ENCODE measurements at places on chromosomes 11 and 22. TPM values are rescaled to one million over a fixed set of nuclear protein-coding genes. Genes with fewer than 3 reads are reported as not detected.
A peak's percentile ranks its signal among the peaks of the same experiment; 100 is the strongest.

GRCh38 chr11:70944636-70945035, 307.7 kb downstream of the SHANK2 start:
- DNase-seq = no peak

Gene MN1
- 25.9 TPM for total RNA-seq

GRCh38 chr11:66008468-66009101, 3.2 kb upstream of the CST6 start:
- DNase-seq = no peak

Gene CTSF
- 67.7 TPM for total RNA-seq

DNA sequence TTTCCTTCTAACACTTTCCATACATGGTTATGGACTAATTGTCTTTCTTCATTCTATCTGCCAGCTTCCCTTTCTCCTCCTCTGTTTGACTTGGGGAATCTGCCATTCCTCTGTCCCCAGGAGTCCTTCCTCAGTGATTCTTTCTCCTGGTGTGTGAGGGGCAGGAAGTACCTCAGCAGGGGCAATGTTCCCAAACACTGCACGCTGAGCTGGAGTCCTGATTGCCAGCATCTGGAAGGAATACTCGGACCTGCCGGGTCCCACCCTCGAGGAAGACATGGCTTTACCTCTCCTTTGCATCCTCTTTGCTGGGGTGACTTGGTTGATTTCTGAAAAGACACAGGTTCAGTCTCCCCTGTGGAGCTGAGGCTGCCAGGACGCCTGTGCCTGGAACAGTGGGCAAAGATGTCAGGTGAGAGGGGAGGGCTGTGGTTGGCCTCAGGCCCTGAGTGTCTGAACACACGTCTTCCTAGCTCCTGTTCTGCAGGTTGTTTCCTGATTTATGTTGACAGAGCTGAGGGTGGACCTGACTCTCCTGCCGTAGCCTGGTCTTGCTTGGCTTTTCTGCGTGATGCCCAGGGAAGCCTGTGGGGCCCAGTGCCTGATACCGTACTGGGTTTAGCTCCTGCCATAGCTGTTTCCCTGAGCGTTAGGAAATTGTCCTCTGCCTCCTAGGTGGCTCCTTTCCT, 4.3 kb downstream of the COX8A start:
- no peak for DNase-seq

GRCh38 chr22:44351685-44352377, 39.1 kb upstream of the SHISAL1 start:
- peak; percentile 97 for DNase-seq

GRCh38 chr11:5069272-5069671, at the start of gene OR52E1:
OR52E1 (plus strand) TSS chr11:5069572.
- DNase-seq = no peak

GRCh38 chr22:50034126-50035081, 21.8 kb upstream of the IL17REL start:
- no peak for DNase-seq

GRCh38 chr11:8069771-8070170, 11.2 kb upstream of the TUB start:
- DNase-seq = no peak

Gene CHST1
- not detected for total RNA-seq

Gene INS
- total RNA-seq = not detected

DNA sequence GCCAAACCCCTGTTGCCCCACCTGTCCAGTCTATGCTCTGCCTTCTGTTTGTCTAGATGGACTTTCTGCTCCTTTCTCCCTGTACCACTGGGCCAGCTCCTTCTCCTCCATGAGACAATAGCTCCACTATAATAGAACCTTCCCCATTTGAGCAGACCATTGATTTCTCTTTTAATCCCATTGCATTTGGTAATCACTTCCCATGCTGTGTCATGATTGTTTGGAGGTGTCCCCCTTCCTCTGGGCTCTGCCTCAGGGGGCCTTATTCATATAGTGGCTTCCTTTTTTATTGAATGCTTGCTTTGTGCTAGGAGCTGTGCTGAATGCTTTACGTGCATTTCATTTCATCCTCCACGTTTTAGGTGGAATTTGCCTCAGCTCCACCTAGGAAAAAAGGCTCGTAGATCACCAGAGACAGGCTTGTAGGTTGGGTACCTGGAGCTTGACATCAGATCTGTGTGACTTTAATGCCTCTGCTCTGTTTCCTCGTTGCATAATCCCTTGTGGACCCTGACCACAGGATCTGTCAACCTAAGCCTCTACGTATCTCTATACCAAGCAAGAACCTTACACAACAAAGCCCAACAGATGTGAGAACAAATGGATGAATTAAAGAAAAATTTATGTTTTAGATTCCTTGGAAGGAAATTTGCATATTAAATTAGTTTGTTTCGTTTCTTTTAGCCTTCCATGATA, 106.2 kb upstream of the RASSF10 start:
- DNase-seq = no peak

Gene ATG16L2
- total RNA-seq = 14.3 TPM

Gene PATL1
- total RNA-seq = 12.5 TPM

DNA sequence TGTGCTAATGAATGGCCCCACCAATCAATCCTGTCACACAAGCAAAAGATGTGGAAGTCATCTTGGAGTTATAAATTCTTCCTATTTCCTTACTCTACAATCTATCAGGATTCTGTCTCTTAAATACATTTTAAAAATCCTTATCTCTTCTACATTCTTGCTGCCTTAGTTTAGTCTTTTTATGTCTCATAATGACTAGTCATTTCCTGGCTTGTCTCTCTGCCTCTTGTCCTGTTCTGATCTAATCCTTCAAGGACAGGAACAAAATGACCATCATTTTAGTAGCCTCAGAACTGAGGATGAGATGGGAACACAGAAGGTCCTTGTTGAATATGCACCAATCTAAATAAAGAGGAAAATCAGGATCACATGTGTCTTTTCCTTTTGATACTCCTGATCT, 56.6 kb upstream of the LIN7C start:
- peak; percentile 75 for DNase-seq

Gene DMC1
- total RNA-seq = 3.7 TPM

GRCh38 chr22:24059793-24060192, 48.7 kb downstream of the CABIN1 start:
- DNase-seq = no peak

DNA sequence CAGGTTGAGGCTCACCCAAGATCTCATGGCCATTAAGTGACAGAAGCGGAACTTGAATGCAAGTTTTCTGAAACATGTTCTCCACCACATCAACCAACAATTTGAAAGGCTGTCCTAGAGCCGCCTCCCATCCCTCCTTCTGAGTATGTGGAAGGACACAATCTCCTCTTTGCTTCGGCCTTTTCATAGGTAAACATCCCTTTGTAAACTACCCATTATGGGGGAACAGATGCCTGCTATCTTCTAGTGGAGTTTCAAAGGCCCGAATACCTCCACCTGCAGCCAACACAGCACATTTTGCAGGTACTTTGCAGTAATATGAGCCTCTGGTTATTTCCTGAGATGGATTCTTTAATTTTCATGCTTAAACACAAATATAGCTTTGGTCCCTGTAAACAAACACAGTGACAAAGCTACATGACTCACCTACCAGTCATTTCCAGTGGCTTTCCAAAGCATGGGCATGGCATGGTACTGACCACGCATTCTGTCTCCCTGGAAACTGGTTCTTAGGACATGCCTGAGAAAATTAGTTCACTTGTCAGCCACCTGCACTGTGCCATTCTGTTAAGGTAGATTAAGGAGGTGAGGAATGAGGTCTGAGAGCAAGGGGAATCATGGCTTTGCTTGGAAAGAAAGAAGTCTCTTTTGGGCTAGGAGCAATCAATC, 60.2 kb downstream of the EHF start:
- DNase-seq = peak; percentile 77

- DNase-seq = no peak
These were observed 160.1 kb downstream of the SWAP70 start for GRCh38 chr11:9823887-9824385.

DNA sequence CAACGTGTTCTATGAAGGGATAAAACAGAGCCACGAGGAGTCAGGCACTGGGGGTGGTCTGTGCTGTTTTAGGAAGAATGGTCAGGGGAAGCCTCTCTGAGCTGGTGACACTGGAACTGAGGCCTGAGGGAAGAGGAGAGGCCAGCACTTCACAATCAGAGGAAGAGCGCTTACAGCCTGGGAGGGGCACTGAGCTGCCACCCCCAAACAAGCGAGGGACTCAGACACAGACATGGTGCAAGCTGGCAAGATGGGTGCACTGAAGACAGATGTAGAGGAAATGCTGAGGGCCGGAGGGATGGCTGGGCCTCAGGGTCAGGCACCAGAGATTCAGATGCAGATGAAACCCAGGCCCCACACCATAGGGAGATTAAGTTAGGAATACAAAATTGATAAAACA, 40.0 kb upstream of the TP53I11 start:
- no peak for DNase-seq

- DNase-seq = peak; percentile 89
These were observed 534.3 kb downstream of the ETS1 start for GRCh38 chr11:128052912-128053641.

Gene ANO1
- total RNA-seq = 0.97 TPM

Gene RFPL2
- not detected for total RNA-seq

All from GM23248 (cell line).